Nephron progenitor cell (in vitro differentiated cells): ENCODE measurements at places on chromosomes 3 and 15.

- no peak for DNase-seq
These were observed 159.2 kb upstream of the SLC24A5 start for GRCh38 chr15:47961401-47962090.

GRCh38 chr3:32856901-32857507, 39.2 kb downstream of the TRIM71 start:
- DNase-seq: no peak

GRCh38 chr15:48373821-48374451, 42.7 kb downstream of the DUT start:
- no peak for DNase-seq

DNA sequence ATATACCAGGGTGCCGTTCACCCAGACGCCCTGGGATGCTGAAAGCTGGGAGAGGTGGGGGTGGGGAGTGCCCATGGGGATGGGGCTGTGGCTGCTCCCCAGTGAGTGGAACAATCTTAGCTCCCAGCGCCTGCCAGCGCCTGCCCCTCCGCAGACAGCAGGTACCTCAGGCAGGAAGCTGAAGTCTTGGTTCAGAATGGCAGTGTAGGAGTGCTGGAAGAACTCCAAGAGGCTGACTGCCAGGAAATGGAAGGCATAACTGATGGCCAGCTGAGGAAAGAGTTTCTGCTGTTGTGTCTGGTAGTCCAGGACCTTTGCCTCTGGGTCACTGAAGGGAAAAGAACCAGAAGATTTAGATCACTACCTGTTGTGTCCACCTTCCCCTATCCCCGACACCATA, 8.4 kb downstream of the ACOX2 start:
- DNase-seq: no peak

GRCh38 chr15:41990691-41991090, 18.3 kb upstream of the EHD4 start:
- no peak for DNase-seq

- no peak for DNase-seq
These were observed 514.7 kb upstream of the TGFBR2 start for GRCh38 chr3:30091686-30092085.

GRCh38 chr3:127888564-127889107, 26.4 kb upstream of the KBTBD12 start:
- no peak for DNase-seq

- no peak for DNase-seq
These were observed 803.7 kb upstream of the ARRDC4 start for GRCh38 chr15:97156739-97157265.

DNA sequence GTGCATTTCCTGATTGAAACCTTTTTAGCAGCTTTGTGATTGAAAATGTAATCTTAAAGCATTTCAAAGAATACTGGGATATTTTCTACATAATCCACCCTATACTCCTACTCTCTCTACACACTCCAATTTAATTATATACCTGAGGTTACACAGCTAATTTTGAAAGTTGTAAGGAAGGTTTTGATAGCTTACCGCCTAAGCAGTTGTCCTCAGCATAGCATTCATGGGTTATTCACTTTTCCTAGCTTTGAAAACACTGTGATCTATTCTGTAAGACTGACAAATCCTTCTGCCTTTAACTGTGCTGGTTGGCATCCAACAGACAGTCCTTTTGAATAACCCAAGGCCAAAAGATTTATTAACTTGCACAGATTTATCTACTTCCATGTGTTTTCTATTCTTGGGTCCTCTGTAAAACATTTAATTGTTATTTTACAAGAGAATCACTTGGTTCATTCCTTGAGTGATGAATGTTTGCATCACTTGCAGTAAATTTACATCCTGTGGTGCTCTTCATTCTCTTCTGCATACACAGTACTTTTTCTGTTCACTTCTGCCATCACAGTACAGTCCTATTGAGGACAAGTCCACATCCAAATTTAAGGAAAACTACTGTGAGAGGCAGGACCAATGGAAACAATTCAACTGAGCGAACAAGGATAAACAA, 44.8 kb downstream of the SERPINI1 start:
- DNase-seq: no peak

DNA sequence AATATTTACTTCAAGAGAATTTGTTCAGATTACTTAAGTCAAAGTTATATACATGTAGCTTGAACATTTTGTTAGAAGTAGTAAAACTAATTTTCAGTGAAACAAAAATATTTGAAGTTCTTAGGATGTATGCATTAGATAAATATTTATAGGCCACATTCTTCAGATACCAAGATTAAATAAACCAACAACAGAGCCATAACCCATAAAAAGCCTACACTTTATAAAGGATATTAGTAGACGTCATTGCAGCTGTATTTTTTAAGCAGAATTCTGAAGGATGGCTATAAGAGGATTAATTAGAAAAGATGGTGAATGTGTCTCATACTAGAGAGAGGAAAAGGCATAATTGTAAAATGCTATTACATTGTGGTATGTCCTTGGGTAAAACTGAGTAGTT, 449.7 kb upstream of the ALCAM start:
- DNase-seq: no peak

DNA sequence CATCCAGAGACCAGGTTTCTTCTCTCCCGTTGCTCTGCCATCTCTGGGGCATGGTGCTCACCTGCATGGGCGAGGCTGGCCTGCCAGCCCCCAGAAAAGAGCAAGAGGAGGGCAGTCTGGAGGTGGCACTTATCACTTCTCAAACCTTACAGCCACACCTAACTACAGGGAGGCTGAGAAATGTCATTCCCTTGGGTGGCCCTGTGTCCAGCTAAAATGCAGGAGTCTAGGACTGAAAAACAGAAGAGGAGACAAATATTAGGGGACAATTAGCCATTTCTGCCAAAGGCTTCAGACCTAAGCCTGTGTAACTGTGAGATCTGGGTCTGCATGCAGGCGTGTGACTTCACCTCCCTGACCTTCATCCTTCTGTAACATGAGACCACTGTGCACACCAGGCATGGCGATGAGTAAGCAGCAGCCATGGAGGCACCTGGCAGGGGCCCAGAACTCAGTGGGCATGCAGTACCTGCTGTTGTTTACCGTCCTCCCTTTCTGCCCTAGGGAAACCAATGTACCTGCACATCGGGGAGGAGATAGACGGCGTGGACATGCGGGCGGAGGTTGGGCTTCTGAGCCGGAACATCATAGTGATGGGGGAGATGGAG, 83.4 kb downstream of the MESD start:
- peak; percentile 25 for DNase-seq

DNA sequence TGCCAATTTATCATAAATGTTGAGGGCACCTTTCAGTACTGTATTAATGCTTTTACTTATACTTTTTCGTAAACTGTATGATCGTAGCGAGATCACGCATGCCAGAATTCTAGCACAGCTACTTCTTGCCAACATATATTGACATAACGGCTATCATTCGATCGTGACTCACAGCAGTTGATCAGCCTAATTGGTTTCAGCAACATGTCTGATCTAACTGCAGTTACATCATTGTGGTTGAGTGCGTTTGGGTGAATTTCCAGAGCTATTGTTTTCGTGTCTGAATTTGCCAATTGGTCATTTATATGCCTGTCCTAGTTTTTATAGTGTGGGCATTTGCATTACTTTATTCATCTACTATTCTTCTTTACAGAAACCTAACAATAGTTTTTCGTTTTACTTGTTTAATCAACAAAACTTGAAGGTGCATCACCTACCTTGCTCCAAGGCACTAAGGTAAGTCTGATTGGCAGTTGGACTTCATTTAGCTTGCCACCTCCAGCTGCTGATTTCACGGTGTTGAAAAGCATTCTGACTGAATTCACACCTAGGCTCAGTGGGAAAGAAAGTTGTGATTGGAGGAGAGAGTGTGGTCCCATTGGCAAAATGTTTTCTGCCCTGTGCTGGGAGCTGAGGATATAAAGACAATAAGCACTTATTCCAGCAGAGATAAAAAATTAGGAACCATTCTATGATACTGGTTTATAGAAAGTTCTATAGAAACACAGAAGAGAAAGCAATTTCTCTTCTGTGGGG, 120.9 kb upstream of the RGMA start:
- no peak for DNase-seq

- DNase-seq: no peak
These were observed 110.0 kb downstream of the ATG7 start for GRCh38 chr3:11382146-11382745.

GRCh38 chr3:47407237-47407636, 26.4 kb downstream of the PTPN23 start:
- DNase-seq: no peak

DNA sequence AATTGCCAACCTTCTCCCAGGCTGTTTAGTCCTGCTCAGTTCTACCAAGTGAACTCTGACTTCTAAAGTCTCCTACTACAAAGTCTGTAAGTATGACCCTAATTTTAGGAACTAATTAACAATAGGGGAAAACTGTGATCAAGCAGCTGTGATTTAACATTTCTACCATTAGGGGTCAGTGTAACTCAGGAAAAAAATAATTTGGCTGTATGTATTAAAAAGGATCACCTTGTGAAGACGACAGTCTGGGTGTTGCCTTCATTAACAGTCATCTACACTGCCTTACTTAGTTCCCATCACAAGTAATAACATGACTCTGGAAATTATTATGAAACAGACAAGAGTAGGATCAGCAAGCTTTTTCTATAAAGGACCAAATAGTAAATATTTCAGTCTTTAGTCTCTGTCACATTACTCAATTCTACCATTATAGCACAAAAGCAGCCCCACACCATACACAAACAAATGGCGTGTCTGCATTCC, 4.2 kb upstream of the NPHP3 start:
- no peak for DNase-seq

GRCh38 chr3:111548092-111548491, 6.1 kb downstream of the CD96 start:
- no peak for DNase-seq

- no peak for DNase-seq
These were observed 10.8 kb downstream of the PLA2G4D start for GRCh38 chr15:42083605-42083908.

DNA sequence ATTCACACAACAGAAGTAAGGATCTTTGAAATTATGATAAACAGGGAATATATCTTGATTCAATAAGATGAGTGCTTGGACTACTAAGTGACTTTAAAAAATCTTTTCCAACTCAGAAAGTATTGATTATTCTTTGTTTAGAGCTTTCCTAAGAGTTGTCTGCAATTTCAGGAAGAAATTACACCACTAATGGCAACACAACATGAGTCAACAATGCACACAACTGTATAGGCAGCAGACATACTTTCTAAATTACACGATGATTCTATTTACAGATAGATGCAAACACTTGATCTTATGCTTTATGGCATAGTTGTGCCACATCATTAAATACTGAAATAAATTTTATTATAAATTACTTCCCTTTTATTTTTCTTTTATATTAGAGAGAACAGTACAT, 4.4 kb downstream of the NAA50 start:
- DNase-seq: no peak

DNA sequence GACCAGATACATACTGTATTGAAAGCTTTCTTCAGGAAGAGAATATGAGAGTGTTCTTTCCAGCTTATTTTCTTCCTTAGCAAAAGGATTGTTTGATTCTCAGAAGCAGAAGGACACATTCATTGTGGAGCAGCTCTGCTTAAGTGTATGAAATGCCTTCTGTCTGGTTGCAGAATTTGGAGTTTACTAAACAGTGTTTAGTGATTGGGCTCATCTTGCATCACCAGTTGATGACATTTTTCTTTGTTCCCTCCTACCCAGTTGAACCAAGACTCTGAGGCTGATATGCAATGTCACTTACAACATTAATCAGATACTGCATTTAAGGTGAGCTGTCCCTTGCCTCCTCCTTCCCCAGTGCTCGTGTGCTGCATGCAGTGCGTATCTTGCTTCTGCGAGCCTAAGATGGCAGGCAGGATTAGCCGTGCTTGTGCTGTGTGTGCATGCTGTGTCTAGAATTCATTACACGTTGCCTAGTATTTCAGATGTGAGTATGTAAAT, 18.4 kb downstream of the ZBTB38 start:
- no peak for DNase-seq

GRCh38 chr3:49883998-49884397, 14.3 kb upstream of the CAMKV start:
- DNase-seq: no peak

GRCh38 chr3:46682974-46683373, 10.5 kb downstream of the ALS2CL start:
- DNase-seq: no peak

GRCh38 chr3:48739955-48740823, 23.2 kb upstream of the IP6K2 start:
- peak; percentile 79 for DNase-seq

DNA sequence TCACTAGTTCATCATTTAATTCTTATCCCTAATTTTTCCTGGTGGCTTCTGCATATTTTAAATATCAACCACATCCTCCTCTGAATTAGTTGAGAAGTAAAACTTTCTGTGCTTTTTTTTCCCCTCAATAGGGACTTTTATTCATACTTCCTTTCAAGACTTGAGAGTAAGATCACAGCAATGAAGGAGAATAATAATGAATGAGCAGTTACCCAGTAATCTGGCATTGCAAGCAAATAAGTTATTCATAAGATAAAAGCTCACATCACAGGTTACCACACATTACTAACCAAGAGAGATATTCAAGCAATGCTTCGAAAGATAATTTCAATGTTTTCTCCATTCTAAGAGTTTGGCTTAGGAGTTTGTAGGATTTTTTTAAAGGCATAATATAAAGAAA, 50.3 kb downstream of the BTLA start:
- DNase-seq: no peak

DNA sequence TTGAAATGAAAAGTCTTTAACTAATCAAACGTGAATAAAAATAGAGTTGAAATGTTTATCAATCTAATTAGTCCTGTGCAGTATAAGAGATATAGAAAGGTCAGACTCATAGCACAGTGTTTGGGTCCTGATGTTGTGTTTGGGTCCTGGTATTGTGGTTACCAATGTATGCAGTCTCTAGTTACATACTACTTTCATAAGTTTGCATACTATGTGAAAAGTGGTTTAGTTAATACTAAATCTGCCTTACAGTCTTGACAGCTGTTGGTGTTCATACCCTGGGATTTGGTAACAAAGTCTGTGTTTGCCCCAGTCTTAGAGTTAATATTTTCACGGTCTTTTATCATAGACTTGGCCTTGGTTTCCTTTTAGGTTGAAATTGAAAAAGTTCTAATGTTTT, 41.7 kb downstream of the KIF15 start:
- DNase-seq: no peak

- peak; percentile 51 for DNase-seq
These were observed 49.5 kb downstream of the APBA2 start for GRCh38 chr15:28935316-28935715.

GRCh38 chr15:87977907-87978306, 278.6 kb downstream of the NTRK3 start:
- DNase-seq: no peak

DNA sequence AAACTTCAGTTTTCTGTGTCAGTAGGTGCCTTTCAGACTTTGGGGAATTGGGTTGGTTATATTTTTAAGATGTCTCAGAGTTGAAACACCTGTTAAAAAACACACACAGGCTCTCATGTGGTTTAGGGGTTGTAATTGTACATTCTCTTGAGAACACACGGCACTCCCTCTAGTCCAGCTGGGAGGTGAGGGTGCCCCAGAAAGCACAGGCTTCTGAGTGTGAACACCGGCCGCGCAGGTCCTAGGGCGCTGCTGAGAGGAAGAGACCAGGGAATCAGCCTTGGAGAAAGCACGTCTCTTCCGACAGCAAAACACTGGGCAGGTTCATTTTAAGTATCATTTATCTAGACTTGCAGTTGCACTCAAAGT, 68.0 kb upstream of the RPL35A start:
- DNase-seq: no peak

- DNase-seq: no peak
These were observed 178.4 kb downstream of the TP63 start for GRCh38 chr3:189809583-189809982.

GRCh38 chr15:80459380-80459779, 55.2 kb downstream of the ARNT2 start:
- DNase-seq: no peak

- DNase-seq: no peak
These were observed 14.9 kb downstream of the LIPH start for GRCh38 chr3:185537369-185537970.
